ENCODE measurements at places on chromosomes 5 and 9.

DNA sequence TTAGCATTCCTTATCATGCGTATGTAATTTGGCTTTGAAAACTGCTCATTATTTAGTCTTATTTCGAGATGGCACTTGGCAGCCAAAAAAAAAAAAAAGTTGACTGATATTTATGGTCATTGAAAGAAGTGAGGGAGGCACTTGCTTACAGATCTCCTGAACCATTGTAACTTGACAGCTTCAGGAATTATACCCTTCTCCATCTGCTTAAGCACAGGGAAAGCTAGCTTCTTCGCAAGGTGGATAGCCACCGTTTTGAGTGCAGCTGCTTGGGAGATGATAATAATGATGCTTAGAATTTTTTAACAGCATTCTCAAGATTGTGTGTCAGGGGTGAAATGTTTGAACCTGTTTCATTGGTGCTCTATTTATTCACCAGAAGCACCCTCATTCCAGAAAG, 116.1 kb downstream of the GIN1 start:
- no peak for DNase-seq

GRCh38 chr9:76897804-76898525, 7.9 kb downstream of the PRUNE2 start:
- no peak for DNase-seq

DNA sequence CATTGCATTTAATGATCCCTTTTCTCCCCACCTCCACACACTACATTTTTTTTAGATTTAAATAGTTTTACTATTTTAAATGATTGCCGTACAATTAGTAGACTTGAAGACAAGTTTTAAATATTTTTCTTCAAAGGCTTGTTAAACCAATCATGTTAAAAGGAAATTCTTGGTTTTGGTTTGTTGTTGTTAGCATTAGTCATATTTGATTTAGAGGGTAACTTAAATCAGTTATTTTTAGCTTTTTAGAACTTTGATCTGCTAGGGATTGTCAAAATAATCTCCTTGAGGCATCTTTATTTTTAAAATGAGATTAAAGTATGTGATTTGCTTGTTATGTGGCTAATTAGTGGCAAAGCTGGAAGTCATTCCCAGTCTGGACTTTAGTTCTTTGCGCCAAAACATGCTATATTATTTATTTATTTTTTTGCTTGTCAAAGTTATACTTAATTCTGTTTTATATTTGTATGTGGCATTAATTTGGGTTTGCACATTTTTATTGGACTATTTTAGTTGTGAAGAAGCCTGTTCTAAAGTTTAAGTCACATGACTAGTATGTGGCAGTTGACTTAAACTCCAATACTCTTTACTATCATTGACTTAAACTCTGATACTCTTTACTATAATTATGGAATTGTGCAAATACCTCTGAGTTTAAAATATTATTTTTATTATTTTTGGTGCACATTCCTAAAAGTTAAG, 14.7 kb downstream of the ITGA1 start:
- no peak for DNase-seq

GRCh38 chr9:133147412-133148198, 16.1 kb downstream of the GBGT1 start:
- peak; percentile 88 for DNase-seq

- DNase-seq = no peak
Measured at GRCh38 chr9:76415154-76415553, 20.9 kb upstream of the RFK start.

DNA sequence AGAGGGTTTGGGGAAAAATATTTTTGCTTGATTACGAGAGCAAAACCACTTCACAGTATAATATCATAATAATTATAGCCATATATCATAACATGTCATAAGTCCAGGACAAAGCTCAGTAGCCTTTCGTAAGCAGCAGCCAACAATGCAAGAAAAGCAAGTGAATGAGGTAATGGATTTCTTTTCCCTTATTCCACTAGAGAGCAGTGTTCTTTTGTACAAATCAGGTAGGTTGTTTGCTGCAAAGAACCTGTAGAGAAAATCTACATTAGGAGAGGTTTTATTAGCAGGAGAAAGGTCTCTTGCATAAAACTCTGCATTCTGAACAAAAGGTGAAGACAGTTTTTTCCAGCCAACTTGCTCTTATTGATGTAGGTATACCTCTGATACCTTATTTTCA, 1033.4 kb downstream of the TLE4 start:
- DNase-seq = no peak

GRCh38 chr5:63240063-63240755, 661.6 kb downstream of the LRRC70 start:
- DNase-seq = no peak

DNA sequence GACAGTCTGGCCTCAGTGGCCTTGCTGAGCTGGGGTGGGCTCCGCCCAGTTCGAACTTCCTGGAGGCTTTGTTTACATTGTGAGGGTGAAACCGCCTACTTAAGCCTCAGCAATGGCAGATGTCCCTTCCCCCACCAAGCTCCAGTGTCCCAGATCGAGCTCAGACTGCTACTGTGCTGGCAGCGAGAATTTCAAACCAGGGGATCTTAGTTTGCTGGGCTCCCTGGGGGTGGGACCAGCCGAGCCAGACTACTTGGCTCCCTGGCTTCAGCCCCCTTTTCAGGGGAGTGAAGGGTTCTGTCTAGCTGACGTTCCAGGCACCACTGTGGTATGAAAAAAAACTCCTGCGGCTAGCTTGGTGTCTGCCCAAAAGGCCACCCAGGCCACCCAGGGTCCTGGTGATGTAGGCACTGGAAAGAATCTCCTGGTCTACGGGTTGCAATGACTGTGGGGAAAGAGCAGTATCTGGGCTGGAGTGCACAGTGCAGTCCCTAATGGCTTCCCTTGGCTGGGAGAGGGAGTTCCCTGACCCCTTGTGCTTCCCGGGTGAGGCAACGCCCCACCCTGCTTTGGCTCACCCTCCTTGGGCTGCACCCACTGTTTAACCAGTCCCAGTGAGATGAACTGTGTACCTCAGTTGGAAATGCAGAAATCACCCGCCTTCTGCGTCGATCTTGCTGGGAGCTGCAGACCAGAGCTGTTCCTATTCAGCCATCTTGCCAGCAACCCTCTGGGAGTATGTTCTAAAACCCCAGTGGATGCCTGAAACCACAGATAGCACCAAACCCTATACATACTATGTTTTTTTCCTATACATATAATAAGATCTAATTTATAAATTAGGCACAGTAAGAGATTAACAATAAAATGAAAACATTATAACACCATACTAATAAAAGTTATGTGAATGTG, 95.5 kb downstream of the TMEM161B start:
- no peak for DNase-seq

- no peak for DNase-seq
Measured at GRCh38 chr9:107782381-107782780, 292.8 kb upstream of the KLF4 start.

DNA sequence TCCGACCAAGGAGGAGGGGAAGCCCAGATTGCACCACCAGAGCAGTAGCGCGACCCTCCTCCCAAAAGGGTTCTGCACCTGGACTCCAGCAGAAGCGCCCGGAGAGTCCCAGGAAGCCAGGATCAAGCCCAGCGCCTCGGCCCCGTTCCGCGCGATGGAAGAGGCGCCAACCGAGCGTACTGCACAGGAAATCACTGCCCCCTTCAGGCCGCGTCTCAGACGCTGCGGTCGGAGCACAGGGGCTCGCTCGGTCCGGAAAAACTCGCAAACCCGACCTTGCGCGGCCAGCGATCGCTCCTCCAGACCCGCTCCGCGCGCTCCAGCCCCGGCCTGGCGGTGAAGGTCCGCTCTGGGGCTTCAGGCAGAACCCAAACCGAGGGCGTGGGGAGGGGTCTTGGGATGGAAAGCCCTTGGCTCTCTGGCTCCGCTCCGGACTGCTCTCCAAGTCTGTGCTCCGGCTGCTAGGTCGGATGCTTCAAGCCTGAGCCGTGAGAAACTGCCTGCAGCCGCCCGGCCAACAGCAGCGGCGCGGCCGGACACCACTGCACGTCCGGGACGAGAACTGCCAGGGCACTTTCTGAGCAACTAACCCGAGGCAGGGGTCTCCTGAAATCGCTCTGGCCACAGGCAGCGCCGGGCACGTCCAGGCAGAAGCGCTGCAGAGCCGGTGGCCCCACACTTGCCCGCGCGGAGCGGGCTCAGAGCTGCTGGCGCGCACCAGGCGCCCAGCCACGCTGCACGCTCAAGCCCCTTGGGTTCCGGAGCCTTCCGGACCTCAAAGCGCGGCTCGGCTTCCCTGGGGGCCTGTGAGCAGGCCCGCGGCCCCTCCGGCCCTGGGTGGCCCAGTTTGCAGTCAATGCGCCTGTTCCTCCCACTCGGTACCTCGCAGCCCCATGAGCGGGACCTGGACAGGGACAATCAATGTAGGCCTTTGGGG, 1.3 kb downstream of the GABBR2 start:
- DNase-seq = no peak

- DNase-seq = no peak
Measured at GRCh38 chr5:5006548-5006947, 133.6 kb upstream of the ADAMTS16 start.

DNA sequence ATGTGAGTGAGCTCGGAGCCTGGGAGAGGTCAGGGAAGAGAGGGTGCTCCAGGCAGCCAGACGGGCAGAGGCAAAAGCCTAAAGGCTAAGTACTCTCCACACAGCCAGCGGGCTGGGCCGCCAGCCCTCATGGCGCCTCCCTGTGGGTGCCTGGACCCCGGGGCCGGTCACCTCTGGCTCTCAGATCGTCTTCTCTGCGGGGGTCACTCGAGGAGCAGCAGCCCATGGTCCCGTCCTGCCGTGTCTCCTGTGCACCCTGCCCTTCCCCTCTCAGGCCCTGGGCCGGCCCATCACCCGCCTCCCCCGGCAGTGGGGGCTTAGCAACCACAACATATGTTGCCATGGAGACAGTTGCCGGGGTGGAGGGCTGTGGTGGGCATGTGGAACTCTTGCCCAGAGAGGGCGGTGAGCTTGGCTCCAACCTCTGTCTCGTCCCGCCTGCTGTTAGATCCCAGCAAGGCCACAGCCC, 4.2 kb downstream of the AK1 start:
- DNase-seq = no peak

DNA sequence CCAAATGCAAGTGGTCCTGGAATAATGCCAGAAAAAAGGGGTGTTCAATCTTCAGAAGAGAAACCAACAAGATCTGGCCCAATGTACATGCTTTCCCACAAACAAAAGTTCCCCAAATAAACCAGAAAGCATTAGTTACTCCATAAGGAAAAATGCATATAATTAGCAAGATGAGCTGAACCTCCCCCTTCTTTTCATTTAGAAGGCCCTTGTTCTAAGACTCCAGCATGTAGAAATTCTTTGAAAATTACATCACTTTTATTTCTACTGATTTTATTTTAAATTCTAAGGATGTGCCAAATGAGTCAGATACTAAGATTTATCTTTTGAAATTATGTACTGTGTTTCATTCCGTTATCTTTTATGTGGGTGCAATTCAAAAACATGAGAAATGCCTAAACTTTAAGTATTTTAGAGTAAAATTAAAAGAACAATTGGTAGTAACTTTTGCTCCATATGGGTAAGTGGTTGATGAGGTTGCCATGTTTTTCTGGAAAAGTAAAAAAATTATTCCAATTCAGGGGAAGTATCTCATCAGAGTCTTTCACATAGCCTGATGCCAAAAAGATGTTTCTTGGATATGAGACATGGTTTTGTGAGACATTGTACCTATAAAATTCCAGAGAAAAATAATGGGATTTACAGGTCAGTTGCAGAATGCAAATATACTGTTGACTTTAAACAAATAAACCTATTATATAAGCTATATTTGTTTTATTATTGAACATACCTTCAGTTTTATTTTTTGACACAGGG, 106.5 kb upstream of the CCDC112 start:
- no peak for DNase-seq

DNA sequence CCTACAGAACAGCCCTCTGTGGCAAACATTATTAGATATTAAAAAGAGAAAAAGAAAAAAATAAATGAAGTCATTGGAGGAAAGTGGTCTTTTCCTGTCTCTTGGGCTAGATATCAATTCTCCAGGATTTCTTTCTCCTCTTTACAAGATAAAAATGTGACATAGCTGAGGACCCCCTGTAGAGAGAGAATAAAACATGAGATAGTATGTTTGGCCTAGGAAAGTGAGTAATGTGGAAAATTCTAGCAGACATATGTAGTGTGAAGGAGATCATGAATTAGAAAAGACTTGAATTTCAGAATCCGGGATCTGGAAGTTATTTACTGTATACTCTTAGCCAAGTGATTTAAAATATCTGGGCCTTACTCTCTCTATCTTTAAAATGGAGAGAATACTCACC, 823.1 kb downstream of the TLR4 start:
- DNase-seq = no peak

- no peak for DNase-seq
Measured at GRCh38 chr9:124272118-124272517, 14.4 kb downstream of the NEK6 start.

GRCh38 chr5:58022055-58022454, 437.8 kb downstream of the PLK2 start:
- no peak for DNase-seq

- no peak for DNase-seq
Measured at GRCh38 chr5:134957920-134958608, 9.6 kb upstream of the CATSPER3 start.

- DNase-seq = no peak
Measured at GRCh38 chr9:131273856-131274673, 2.2 kb downstream of the FAM78A start.

- DNase-seq = no peak
Measured at GRCh38 chr5:75681125-75681830, 36.0 kb downstream of the POC5 start.

GRCh38 chr5:110105692-110106091, 416.0 kb downstream of the MAN2A1 start:
- DNase-seq = no peak

DNA sequence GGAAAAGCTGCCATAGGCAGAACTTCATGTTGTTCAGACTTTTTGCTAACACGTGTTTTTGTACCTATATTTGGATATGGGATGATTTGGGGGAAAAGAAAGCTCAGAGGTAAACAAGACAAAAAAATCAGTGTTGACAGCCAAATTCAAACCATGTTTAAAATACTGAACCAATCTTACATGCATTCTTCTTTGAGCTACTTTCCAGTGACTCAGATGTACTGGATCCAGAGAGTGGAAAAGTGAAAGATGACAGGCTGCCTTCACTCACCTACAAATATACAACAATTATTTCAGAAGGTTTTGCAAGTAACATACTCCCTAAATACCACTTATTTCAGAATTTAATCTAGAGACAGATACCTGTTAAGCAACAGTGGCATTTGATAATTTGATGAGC, 165.7 kb downstream of the MPDZ start:
- no peak for DNase-seq

DNA sequence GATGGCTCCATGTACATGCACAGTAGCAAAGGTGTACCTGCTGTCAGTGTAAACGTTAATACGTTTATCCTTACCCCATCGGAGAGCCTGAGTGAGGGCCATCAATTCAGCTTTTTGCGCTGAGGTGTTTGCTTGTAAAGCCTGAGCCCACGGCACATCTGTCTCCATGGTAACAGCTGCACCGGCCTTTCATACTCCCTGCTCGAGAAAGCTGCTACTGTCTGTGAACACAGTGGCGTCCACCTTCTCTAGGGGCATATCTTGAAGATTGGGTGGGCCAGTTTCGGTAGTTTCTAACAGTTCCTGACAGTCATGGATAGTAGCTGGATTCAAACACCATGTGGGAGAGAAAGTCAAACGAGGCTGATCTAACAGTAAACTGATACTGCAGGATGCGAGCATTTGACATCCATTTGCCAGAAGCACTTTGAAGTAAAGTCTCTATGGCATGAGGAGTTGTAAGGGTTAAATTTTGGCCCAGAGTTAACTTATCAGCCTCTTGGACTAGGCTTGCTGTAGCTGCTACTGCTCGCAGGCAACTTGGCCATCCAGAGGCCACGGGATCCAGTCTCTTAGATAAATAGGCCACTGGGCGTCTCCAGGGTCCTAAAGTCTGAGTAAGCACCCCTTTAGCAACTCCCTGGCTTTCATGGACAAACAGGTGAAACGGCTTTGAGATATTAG, 21.0 kb upstream of the RHOBTB3 start:
- DNase-seq = no peak

- no peak for DNase-seq
Measured at GRCh38 chr5:14408969-14409586, 172.5 kb upstream of the OTULINL start.
